WTC11 (cell line): ENCODE measurements at places on chromosomes 4 and X. TPM values are rescaled to one million over a fixed set of nuclear protein-coding genes. Genes with fewer than 3 reads are reported as not detected.
A peak's percentile ranks its signal among the peaks of the same experiment; 100 is the strongest.

DNA sequence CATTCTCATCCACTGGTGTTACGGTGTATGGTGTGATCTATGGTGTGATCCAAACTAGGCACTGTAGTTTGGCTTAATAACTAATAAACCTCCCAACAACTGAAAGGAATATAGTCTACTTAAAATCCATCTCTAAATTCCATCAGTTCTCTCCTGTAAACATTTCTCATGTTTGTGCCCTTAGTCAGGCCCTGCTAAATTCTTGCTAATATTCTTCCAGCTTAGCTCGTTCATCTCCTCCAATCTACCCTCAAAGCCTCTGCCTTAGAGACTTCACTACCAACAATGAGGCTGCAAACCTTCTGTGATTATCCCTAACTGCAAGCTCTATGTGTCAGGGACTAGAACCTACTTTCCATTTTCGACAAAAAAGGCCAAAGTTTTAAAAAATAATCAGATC, 28.1 kb downstream of the ZAR1 start:
- no peaks in the 10 kb centered on the region for H3K27me3 ChIP-seq
- no peak for DNase-seq
- no peaks in the 10 kb centered on the region for H3K4me1 ChIP-seq
- no peak overlapping the region for H3K4me3 ChIP-seq
- peaks cover 44% of the 10 kb centered on the region for H3K36me3 ChIP-seq

- H3K27ac ChIP-seq: peak overlapping the region; percentile 45; the same call in 1 of the 2 replicates
- DNase-seq: peak; percentile 94
- peaks cover 9% of the 10 kb centered on the region for H3K27me3 ChIP-seq
- peaks cover 12% of the 10 kb centered on the region for H3K36me3 ChIP-seq
These were observed 285.2 kb upstream of the GATB start for GRCh38 chr4:152045807-152046571.

GRCh38 chr4:40216622-40217366, 20.0 kb downstream of the RHOH start:
- H3K27ac ChIP-seq: no peak overlapping the region
- H3K4me1 ChIP-seq: peaks cover 18% of the 10 kb centered on the region
- DNase-seq: no peak
- peaks cover 6% of the 10 kb centered on the region for H3K36me3 ChIP-seq
- no peak overlapping the region for H3K4me3 ChIP-seq

GRCh38 chr4:62226082-62226481, 1026.0 kb downstream of the ADGRL3 start:
- H3K4me1 ChIP-seq: no peaks in the 10 kb centered on the region
- DNase-seq: no peak
- H3K4me3 ChIP-seq: no peak overlapping the region
- no peaks in the 10 kb centered on the region for H3K27me3 ChIP-seq

GRCh38 chr4:159542296-159542695, 439.4 kb downstream of the RAPGEF2 start:
- no peak overlapping the region for H3K27ac ChIP-seq
- peaks cover 8% of the 10 kb centered on the region for H3K36me3 ChIP-seq
- no peak overlapping the region for H3K4me3 ChIP-seq

GRCh38 chr4:122701965-122702364, 30.5 kb upstream of the BBS12 start:
- no peak for DNase-seq
- peaks cover 5% of the 10 kb centered on the region; the same call in 1 of the 2 replicates for H3K27me3 ChIP-seq
- peaks cover 8% of the 10 kb centered on the region; the same call in 1 of the 2 replicates for H3K4me1 ChIP-seq
- no peaks in the 10 kb centered on the region for H3K36me3 ChIP-seq

DNA sequence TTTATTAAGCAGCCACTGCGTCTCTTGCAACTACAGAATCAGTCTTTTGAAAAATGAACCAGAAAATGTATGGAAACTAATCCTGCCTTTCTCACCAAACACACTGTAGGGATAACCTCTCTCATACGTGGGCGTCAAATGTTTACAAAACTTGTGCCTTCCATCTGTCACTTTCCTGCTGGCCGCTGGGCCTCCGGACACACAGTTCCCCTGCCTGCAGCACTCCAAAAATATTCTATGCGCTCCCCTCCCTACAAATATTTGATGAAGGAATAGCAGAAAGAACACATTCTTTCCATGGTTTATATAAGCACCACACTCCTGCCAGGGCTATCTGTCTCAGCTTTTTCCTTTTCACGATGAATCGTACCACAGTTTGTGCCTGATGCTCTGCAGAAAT, 14.9 kb upstream of the CYTL1 start:
- no peaks in the 10 kb centered on the region for H3K36me3 ChIP-seq
- no peak for DNase-seq
- H3K4me3 ChIP-seq: no peak overlapping the region
- H3K27me3 ChIP-seq: peaks cover 10% of the 10 kb centered on the region

GRCh38 chr4:153110739-153111138, 93.5 kb upstream of the TRIM2 start:
- no peak for DNase-seq
- peaks cover 9% of the 10 kb centered on the region for H3K4me1 ChIP-seq

DNA sequence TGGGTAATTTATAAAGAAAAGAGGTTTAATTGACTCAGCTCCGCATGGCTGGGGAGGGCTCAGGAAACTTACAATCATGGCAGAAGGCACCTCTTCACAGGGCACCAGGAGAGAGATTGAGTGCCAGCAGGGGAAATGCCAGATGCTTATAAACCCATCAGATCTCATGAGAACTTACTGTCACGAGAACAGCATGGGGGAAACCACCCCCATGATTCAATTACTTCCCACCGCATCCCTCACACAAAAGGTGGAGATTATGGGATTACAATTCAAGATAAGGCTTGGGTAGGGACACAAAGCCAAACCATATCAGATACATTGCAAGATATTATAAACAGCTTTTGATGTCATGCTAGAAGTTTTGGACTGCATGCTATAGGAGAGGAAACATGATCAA, 204.3 kb downstream of the VEGFC start:
- no peak overlapping the region for H3K27ac ChIP-seq
- no peaks in the 10 kb centered on the region for H3K4me1 ChIP-seq
- H3K27me3 ChIP-seq: no peaks in the 10 kb centered on the region
- peaks cover 4% of the 10 kb centered on the region; the same call in 1 of the 2 replicates for H3K36me3 ChIP-seq

DNA sequence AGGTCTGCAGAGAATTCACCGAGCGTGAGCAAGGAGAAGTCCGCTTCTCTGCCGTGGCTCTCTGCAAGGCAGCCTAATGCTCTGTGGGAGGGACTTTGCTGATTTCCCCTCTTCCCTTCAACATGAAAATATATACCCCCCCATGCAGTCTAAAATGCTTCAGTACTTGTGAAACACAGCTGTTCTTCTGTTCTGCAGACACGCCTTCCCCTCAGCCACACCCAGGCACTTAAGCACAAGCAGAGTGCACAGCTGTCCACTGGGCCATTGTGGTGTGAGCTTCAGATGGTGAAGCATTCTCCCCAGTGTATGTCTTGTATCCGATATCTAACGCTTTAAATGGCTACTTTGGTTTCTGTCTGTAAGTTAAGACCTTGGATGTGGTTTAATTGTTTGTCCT, 11.3 kb downstream of the UCHL1 start:
- no peaks in the 10 kb centered on the region for H3K4me1 ChIP-seq
- H3K27me3 ChIP-seq: no peaks in the 10 kb centered on the region
- H3K4me3 ChIP-seq: no peak overlapping the region

DNA sequence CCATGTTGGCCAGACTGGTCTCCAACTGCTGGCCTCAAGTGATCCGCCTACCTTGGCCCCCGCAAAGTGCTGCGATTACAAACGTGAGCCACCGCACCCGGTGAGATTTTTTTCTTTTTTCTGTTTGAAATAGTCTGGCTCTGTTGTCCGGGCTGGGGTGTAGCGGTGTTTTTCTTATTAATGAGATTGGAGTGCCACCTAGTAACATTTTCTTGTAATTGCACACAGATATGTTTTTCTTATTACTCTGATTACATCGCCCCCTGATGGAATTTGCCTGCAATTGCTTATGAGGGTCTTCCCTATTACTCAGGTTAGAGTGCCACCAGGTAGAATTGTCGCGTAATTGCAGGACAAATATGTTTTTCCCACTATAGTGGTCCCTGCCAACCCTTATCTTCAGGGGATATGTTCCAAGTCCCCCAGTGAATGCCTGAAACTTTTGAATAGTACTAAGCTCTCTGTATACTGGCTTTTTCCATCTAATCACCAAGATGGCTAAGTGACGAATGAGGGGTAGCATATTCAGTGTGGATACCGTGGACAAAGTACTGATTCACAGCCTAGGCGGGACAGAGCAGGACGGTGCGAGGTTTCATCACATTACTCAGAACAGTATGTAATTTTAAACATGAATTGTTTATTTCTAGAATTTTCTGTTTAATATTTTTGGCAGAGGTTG, 8.6 kb upstream of the PDHA1 start:
- H3K4me1 ChIP-seq: peaks cover 9% of the 10 kb centered on the region
- peaks cover 3% of the 10 kb centered on the region; the same call in 1 of the 2 replicates for H3K36me3 ChIP-seq
- peak; percentile 24 for DNase-seq

- H3K4me3 ChIP-seq: no peak overlapping the region
- peaks cover 5% of the 10 kb centered on the region for H3K4me1 ChIP-seq
- no peak overlapping the region for H3K27ac ChIP-seq
- DNase-seq: no peak
- peaks cover 29% of the 10 kb centered on the region for H3K36me3 ChIP-seq
- H3K27me3 ChIP-seq: no peaks in the 10 kb centered on the region
These were observed 154.9 kb downstream of the BMPR1B start for GRCh38 chr4:94912606-94913005.

DNA sequence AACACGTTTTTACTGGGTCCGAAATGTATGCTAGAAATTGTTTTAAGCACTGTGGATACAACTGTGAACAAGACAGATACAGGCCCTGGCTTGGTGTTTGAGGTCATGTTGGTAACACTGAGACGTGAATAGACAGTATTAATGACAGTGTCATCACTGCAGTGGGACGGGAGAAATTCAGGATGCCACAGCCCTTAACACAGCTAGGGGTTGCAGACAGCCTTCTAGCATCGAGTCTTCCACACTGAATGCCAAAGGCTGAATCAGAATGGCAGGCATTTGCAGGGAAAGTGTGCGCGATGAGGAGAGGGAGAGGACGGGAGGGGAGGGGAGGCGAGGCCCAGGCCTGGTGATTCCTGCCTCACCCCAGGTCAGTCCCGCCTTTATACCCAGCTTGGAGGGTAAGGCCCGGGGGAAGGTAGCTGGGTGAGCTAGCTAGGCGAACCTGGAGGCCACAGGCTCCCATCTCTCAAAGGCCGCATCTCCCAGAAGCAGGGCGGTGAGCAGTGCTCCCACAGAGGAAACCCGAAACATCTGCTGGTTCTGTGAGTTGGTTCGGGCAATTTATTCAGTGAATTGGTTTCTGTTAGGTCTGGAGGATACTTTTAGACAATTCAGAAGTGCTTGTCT, 44.1 kb upstream of the CLDN24 start:
- peaks cover 7% of the 10 kb centered on the region; the same call in 1 of the 2 replicates for H3K4me1 ChIP-seq
- H3K27ac ChIP-seq: no peak overlapping the region
- H3K36me3 ChIP-seq: no peaks in the 10 kb centered on the region
- H3K4me3 ChIP-seq: no peak overlapping the region
- no peaks in the 10 kb centered on the region for H3K27me3 ChIP-seq
- no peak for DNase-seq

- no peaks in the 10 kb centered on the region for H3K36me3 ChIP-seq
- H3K27ac ChIP-seq: no peak overlapping the region
- H3K4me3 ChIP-seq: no peak overlapping the region
- H3K27me3 ChIP-seq: no peaks in the 10 kb centered on the region
- DNase-seq: no peak
- H3K4me1 ChIP-seq: peaks cover 8% of the 10 kb centered on the region
These were observed 31.2 kb downstream of the RNF175 start for GRCh38 chr4:153728660-153729059.

- no peak overlapping the region for H3K27ac ChIP-seq
- H3K4me1 ChIP-seq: peaks cover 3% of the 10 kb centered on the region
- no peak for DNase-seq
- H3K4me3 ChIP-seq: no peak overlapping the region
These were observed 22.5 kb upstream of the CENPU start for GRCh38 chr4:184756399-184756798.

GRCh38 chrX:53630261-53630660, 56.3 kb downstream of the HUWE1 start:
- no peak for DNase-seq
- H3K27ac ChIP-seq: no peak overlapping the region
- no peak overlapping the region for H3K4me3 ChIP-seq
- H3K27me3 ChIP-seq: no peaks in the 10 kb centered on the region

GRCh38 chr4:150367326-150367725, 214.6 kb upstream of the MAB21L2 start:
- no peak overlapping the region for H3K27ac ChIP-seq
- no peaks in the 10 kb centered on the region for H3K36me3 ChIP-seq
- H3K27me3 ChIP-seq: peaks cover 71% of the 10 kb centered on the region
- DNase-seq: peak; percentile 34
- H3K4me1 ChIP-seq: peaks cover 20% of the 10 kb centered on the region

DNA sequence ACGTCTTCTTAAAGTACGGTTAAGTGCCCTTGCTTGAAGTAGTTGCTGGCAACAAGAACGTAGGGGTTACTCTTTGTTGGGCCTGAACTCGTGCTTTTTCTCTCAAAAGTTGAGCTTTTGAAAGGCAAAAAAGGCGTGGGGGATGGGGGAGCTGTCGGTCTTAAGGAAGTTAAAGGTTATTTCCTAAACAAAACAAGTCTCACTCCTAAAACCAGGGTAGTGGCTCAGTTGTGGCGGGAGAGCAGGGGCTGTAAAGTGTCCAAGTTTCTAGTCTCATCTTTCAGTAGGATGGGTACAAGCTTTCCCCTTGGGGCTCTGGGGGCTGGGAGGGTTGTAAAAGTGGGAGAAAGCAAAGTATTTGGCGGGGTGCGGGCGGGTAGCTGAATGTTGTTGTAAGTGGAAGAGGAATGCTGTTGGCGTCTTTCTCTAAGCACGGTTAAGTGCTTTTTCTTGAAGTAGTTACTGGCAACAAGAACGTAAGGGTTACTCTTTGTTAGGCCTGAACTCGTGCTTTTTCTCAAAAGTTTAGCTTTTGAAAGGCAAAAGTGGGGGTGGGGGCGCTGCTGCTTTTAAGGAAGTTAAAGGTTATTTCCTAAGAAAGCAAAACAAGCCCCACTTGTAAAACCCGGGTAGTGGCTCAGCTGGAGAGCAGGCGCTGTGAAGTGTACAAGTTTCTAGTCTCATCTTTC, 904 bp upstream of the WDR1 start:
- no peak for DNase-seq
- H3K4me3 ChIP-seq: peak overlapping the region; percentile 85
- peaks cover 60% of the 10 kb centered on the region for H3K4me1 ChIP-seq
- H3K36me3 ChIP-seq: peaks cover 34% of the 10 kb centered on the region
- no peaks in the 10 kb centered on the region for H3K27me3 ChIP-seq

The CLGN gene
- 2.3 to 3.4 TPM (median 3.0 TPM) in 3 replicates for total RNA-seq

The H2BW2 gene
- 0.15 to 0.50 TPM in 2 of 3 replicates, not detected in the other for total RNA-seq

The SLC16A2 gene
- 48.4 to 55.2 TPM (median 48.4 TPM) in 3 replicates for total RNA-seq

The F8A1 gene
- 26.8 to 30.2 TPM (median 28.7 TPM) in 3 replicates for total RNA-seq

The RNF175 gene
- 5.2 to 5.7 TPM (median 5.4 TPM) in 3 replicates for total RNA-seq

The EDA2R gene
- 9.1 to 11.9 TPM (median 9.3 TPM) in 3 replicates for total RNA-seq

The HUWE1 gene
- total RNA-seq: 265 to 277 TPM (median 269 TPM) in 3 replicates

The NLGN4X gene
- 53.8 to 66.9 TPM (median 63.3 TPM) in 3 replicates for total RNA-seq

The PIM2 gene
- 146 to 184 TPM (median 182 TPM) in 3 replicates for total RNA-seq

The RASL11B gene
- total RNA-seq: 58.5 to 71.9 TPM (median 69.9 TPM) in 3 replicates

The BBS7 gene
- 18.9 to 25.0 TPM (median 20.5 TPM) in 3 replicates for total RNA-seq

The HEPH gene
- 31.7 to 51.0 TPM (median 49.8 TPM) in 3 replicates for total RNA-seq

The IGFBP7 gene
- total RNA-seq: 1.0 to 1.5 TPM (median 1.4 TPM) in 3 replicates

The CCKAR gene
- not detected in 3 replicates for total RNA-seq

The CXCL6 gene
- 3.8 to 4.9 TPM (median 4.4 TPM) in 3 replicates for total RNA-seq

The ADAMTS3 gene
- 3.2 to 4.4 TPM (median 3.8 TPM) in 3 replicates for total RNA-seq

The DAPP1 gene
- 0.07 TPM in 1 of 3 replicates, not detected in the others for total RNA-seq

The OTUD5 gene
- 50.9 to 52.6 TPM (median 51.1 TPM) in 3 replicates for total RNA-seq

The NXF2B gene
- 0.11 to 0.31 TPM (median 0.18 TPM) in 3 replicates for total RNA-seq

The FRAS1 gene
- 77.8 to 82.0 TPM (median 78.1 TPM) in 3 replicates for total RNA-seq

The PLP1 gene
- 29.2 to 31.3 TPM (median 29.5 TPM) in 3 replicates for total RNA-seq
